ENCODE measurements at places on chromosomes 7 and 10.
A peak's percentile ranks its signal among the peaks of the same experiment; 100 is the strongest.

DNA sequence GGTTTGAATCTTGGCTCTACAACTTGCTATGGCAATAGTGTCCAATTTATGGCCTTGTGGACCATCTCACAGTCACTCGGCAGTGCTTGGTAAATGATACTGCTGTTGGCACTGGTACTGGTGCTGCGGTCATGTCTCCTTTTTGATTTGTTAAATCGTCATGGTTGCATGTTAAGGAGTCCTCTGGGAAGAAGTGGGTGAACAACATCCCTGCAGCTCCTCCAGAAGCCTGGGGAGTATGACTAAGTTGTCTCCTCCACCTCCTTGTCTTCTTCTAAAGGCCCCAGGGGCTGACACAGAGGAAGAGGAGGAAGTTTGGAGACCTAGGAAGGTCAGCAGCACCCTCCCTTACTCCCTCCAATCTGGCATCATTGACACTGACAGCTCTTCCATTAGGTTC, 8.5 kb downstream of the ITPRIP start:
- no peak for DNase-seq

DNA sequence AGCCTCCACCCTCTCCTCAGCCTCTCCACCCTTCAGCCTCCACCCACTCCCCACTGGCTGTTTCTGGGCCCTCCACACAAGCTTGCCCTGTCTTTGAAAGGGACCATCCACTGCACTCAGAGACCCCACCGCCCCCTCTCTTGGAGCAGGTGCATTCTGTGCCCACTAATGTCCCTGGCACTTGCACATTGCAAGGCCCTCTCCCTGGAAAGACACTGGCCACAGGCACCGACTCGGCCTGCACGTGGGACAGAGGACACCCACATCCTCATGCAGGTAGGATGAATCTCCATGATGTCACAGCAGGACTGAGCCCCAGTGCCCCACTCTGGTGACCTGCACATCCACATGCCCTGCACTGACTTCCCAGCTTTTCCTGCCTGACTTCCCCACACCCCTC, 36.8 kb upstream of the EBF3 start:
- DNase-seq: no peak

GRCh38 chr10:11798845-11799735, 24.1 kb upstream of the PROSER2 start:
- no peak for DNase-seq

DNA sequence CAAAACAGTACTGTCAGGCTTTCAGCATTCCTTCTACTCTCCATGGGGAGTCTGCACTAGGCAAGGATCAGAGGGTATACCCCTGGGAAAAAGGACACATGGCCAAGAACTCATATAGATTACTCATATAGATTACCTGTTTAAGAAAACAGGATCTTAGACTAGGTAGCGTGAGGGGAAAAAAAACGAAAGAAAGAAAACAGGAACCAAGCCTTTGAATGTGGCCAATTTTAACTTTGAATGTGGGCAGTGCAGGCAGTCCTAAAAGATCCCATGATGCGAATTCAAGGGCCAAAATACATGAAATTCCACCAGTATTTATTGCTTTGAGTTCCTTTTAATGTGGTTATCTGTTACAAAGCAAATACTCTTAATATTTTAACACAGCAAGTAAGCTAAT, 108.6 kb upstream of the TAC1 start:
- no peak for DNase-seq

GRCh38 chr10:72061491-72061890, 26.9 kb downstream of the SPOCK2 start:
- DNase-seq: no peak

- DNase-seq: no peak
These were observed 119.3 kb downstream of the RNLS start for GRCh38 chr10:88463811-88464210.

DNA sequence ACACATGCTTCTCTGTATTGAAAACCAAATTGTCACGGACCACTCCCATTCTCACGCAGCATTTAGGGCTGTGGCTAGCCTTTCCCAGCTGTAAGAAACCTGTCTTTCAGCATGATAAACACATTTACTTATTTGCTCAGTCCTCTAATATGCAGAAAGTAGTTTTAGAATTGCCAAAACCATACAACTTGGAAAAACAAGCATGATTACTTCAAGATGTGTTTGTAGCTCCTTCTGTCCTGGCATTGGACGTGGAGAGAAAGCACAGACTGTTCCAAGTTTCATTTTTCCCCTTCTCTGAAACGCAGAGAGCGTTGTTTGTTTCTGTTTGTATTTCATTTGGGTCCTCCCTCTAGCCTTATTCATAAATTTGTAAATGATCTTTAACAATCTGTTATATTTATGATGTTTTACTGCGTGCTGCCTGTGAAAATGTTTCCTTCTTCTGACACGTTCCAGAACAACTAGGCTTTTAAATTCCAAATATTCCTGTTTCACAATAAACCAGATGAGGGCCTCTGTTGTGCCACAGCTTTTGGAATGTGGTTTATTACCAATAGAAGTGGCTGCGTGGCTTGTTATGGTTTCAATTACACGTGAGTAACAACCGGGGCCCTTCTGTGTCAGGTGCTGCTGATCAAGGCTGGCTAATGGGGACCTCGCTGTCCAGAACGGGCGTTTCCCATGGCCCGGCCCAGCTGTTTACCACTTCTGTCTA, 26.1 kb downstream of the MNX1 start:
- no peak for DNase-seq

- DNase-seq: peak; percentile 85
These were observed 37.5 kb upstream of the EGR2 start for GRCh38 chr10:62853710-62854109.

DNA sequence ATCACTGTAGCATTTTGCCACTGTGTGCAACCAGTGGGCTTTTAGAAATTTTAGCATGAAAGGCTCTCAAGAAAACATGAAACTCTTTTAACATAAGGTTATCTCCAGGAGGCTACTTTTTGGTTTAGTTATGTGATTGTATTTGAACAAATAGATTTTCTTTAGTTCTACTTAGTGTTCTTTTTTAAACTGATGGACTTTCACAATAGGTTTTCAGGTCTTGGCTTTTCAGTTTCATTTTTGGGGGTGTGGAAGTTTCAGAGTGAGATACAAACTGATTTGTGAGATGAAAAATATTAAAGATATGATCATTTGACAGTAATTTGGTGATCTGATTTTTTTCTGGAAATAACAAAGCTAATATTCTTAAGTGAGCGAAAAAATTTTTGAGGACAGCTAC, 344.1 kb downstream of the PHF14 start:
- DNase-seq: no peak

DNA sequence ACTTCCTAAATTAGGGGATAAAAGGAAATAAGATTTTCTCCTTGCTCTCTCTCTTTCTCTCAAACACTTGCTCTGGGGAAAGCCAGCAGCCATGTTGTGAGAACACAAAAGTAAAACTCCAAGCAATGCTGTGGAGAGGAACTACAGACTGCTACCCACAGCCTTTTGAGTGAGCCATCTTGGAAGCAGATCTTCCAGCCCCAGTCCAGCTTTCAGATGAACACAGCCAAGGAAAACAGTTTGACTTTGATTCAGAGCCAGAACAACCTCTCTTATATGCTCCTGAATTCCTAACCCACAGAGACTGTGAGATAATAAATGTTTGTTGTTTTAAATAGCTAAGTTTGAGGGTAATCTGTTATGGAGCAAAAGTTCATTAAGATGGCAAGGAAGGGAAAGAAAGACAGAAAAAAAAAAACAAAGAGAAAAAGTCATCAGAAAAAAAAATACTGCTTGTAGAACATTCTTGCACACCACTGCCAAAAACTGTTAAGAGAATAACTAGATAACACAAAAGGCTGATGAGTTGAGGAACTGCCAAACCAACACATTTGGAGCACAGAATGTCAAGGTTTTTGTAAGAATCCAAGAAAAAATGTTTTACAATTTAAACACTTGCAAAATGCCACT, 20.9 kb upstream of the PRKAR2B start:
- DNase-seq: no peak

- no peak for DNase-seq
These were observed 36.0 kb downstream of the C10orf143 start for GRCh38 chr10:130074639-130075038.

DNA sequence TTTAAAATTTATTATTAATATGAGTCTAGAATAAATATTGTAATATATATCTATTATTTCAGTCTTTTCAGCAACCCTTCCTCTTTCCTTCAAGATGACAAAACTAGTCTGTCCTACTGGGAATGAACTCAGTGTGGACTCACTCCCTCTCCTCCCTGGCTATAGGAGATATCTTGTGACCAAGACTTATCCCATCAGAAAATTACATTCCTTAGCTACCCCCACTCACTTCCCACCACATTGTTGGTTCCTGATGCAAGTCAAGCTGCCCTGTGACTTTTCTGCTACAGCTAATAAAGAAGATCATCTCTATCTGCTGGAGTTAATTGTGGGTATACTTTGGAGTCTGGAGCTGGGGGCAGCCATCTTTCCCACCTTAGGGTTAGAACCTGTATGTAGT, 28.0 kb upstream of the MCU start:
- DNase-seq: no peak

GRCh38 chr10:11019724-11020547, 2.3 kb downstream of the CELF2 start:
- no peak for DNase-seq

GRCh38 chr7:911791-912480, 35.6 kb downstream of the GET4 start:
- DNase-seq: no peak

- no peak for DNase-seq
These were observed 12.6 kb downstream of the DHX32 start for GRCh38 chr10:125868372-125868975.

DNA sequence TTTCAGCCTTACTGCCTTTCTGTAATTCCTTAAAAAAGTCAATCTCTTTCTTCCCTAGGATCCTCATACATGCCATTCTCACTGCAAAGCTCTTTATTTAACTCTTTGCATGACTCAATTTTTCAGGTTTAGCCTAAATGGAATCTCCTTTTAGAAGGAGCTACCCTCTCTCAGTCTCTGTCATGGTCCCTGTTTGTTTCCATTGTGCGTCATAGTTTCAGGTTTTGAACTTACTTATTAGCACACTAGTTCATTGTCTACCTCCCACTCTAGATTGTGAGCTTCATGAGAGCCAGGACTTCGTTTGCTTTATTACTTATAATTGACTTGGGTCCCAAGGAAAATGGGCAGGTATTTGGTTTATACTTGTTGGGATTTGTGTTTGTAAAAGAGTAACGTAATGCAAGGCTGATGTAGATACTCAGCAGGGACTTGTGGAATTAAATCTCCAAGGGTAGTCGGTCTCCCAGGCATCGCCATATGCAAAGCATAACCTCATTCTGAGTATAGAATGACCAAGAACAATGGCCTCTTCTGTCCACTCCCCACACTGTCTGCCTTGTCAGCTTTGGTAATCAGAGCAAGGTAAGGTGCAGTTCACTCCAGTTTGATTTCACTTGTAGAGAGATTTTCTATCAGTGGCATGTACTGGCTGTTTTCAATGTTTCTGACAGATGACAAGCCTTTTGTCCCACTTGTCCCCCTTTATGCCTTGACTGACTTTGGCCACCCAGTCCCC, 252.0 kb downstream of the SORCS3 start:
- DNase-seq: no peak

DNA sequence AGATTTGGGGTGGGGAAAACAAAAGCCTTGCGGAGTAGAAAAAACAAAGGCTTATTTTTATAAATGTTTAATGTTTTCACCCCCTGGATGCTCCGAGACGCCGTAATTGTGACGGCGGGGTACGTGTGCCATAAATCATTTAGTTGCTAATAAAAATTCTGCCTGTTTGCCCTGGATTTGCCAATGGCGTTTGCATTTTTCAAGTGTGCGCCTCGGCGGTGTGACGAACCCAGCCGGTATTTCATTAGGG, 2.5 kb upstream of the TNRC18 start:
- DNase-seq: no peak

DNA sequence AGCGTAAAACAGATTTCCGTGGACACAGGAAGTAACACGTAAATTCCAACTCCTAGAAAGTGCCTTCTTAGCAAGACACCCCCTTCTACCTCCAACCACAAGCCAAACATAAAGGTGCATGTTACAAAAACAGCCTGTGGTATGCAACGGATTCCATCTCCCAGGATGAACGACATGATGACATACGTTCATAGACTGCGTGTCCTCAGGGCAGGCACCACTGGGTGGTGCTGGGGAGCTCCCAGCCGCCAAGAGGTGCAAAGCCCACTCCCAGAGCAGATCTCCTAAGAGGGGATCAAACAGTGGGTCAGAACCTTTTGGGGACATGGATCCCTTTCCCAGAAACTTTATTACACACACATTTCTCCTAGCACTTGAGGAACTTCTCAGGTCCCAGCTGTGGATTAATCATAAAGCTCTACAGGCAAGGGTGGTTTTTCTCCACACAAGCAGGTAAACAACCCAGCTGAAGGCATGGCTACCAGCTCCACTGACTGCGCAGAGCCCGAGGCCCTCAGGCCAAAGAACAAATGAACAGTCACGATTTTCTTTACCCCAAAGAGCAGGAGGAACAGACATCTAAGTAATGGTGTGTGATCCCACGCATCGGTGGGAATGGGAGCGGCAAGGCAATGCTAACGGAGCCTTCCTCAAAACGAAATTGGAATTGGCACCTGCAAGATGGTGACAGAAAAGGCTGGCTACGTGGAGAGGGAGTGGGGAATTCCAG, 13.8 kb downstream of the PSAP start:
- DNase-seq: no peak

DNA sequence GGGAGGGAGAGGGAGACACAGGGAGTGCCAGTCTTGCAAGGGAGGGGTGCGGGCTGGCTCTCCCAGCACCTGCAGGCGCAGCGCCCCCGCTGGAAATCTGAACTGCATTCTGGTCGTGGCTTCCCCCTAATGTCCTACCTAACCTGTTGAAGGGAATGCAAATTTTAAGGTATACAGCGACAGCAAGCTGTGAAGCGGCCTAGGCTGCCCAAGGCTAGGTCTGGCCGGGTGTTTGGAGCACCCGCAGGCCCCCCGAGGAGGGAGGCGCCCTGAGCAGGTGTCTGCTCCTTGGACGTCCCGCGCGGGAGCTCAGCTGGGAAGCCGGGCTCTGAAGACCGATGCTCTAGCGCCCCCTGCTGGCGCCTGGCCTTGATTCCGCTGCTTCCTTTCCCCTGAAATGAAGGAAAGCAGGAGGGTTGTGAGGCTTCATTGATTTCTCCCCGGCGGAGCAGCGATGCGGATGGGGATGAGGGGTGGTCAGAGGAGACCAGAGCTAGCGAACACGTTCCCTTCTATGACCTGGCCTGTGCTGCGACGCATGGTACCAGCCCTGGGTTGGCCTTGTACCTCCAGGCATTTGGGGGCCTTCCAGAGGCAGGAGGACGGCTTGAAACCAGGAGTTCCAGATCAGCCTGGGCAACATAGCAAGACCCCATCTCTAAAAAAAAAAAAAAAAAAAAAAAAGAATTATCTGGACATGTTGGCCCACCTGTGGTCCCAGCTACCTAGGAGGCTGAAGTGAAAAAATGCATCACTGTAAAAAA, 601.3 kb downstream of the GALNT17 start:
- peak; percentile 72 for DNase-seq
